Testis (tissue), 5 donors: ENCODE measurements at places on chromosomes 12 and 14.

- DNase-seq: no peak
Observed at GRCh38 chr14:61567838-61568571, 127.3 kb upstream of the HIF1A start.

DNA sequence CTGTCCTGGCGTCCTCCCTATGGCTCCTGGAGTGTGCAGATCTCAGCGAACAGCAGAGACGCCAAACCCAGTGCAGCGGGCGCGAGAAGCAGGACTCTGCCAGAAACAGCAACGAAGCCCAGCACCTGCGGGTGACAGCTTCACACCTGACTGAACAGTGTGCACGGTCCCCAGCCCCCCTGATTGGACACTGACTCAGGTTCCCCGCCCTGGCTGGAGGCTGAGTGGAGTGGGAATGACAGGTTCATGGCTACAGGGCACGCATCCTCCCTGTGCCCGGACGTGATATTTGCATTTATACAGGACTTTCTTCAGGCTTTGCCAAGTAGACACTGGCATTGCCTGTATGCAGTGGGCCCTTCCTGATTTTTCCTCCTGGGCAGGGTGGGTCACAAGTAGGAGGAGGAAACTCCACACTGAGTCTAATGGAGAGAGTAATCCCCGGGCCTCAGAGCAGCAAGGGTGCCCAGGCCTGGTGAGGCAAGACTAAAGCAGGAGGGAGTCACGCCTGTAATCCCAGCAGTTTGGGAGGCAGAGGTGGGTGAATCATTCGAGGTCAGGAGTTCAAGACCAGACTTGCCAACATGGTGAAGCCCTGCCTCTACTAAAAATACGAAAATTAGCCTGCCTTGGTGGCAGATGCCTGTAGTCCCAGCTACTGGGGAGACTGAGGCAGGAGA, 71.6 kb downstream of the ASCL4 start:
- DNase-seq: no peak

GRCh38 chr12:132366341-132366861, 37.0 kb upstream of the GALNT9 start:
- no peak for DNase-seq

DNA sequence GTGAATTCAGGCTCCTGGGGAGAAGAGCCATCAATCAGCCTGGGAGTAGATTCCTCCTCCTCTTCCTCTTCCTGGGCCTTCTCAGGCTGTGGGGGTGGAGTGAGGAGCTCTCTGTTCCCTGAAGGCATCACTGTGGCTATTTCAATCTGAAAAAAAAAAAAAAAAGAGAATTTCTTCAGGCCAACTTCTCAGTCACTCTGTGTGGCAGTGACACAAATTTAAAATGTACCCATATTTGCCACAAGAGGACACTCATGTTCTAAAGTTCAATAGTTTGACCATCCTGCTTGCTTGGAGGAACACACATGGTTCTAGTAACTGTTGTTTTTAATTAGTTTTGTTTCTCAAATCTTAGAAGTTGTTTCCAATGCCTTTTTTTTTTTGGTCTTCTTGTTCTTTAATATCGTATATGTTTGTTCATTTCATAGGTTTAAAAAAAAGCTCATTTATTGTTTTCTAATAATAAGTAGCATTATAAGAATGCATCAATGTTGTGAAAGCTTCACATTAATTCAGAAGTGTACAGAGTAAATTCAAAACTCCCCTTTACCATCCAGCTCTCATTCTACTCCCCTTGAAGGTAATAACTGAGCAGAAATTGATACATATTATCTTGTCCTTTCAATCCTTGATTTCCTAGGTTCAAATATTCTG, 23.3 kb upstream of the CCER1 start:
- no peak for DNase-seq
